ENCODE measurements at places on chromosomes 6 and 20.

DNA sequence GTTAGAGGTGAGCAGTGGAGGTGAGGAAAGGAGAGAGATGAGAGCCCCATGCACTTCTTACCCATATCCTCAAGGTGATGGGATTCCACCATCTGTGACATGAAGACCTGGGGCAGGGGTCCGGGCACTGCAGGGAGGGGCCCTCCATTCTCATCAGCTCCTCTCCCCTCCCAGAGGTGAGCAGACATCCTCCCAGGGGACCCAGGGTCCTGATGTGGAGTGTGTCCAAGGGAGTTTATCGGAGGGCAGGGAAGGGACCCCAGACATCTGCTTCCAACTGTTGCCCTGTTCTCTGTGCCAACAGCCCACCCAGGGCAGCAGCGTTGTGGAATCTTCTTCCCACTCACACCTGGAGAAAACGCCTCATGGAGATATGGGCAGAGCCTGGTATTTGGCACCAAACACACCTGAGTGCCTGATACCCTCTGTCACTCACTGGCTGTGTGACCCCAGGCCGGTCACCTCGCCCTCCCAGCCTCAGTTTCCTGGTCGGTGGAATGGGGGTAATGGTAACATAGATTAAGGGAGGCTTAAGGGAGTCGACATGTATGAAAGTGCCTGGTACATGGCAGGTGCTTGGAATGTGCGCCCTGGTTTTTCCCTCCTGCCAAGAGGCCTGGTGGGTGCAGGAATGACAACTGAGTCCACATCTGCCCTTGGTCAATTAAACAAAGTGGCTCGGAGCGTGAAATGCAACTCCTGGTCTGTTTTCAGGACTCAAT lies 227.9 kb downstream of the PREX1 start:
- DNase-seq: no peak

GRCh38 chr6:28764761-28765282 lies 159.0 kb downstream of the TRIM27 start:
- DNase-seq: no peak

GRCh38 chr20:23050847-23051627 lies 1.6 kb upstream of the THBD start:
- peak; percentile 93 for DNase-seq

GRCh38 chr6:37272834-37273566 lies 15.1 kb upstream of the TMEM217 start:
- DNase-seq: no peak

GRCh38 chr6:110410511-110410910 lies 4.9 kb downstream of the DDO start:
- DNase-seq: no peak

DNA sequence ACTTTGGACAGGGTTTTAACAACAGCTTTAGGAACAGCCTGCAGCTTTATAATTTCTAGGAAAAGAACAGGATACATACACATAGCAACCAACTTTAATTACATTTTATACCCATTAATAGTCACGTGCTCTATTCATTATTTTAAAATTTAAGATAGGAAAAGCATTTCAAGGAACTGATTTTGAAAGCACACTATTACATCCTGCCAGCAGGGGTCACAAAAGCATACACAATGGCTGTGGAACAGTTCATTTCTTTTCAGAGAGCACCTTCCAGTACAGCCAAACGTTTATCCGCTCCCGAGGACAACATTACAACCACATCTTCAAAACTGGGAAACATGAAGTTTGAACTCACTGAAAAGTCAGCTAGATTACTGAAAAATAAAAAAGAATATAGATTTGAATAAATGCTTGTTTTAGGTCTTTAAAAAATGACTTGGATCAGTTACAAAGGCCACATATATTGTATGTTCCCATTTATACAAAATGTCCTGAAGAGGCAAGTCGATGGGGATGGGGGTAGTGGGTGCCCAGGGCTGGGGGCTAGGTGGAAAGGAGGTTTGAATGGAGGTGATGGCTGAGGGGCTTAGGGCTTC lies 104.6 kb upstream of the EXOC2 start:
- peak; percentile 54 for DNase-seq
